ENCODE measurements at places on chromosomes 5 and 9.
A peak's percentile ranks its signal among the peaks of the same experiment; 100 is the strongest.

DNA sequence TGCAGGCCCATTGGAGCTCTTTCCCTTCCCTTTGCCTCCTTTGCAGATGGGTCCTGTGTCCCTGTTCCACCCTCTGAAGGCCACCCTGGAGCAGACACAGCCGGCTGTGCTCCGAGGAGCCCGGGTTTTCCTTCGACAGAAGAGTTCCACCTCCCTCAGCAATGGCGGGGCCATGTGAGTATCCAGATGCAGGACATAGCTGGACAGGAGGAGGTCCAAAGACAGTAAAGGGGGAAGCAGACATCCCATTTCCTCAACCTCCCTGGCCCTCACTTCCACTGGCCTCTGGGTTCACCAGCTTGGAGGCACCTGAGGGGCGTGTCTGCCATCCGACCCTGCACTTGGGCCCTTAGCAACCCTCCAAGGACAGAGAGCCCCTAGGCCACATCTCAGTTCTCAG lies 237.9 kb downstream of the CACNA1B start:
- no peak for DNase-seq

DNA sequence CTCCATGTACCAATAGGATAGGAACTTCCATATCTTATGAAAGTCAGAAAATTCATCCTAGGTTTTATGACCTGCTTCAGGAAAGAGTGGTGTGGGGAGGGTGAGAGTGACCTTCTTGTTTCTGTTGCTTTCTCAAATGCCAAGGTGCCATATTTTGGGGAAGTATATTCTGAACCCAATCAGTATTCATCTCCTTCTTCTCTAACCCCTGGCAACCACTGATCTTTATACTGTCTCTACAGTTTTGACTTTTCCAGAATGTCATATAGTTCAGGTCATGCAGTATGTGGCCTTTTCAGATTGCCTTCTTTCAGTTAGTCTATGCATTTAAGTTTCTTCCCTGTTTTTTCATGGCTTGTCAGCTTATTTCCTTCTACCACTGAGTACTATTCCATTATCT lies 321.4 kb upstream of the SEMA6A start:
- DNase-seq, result no peak

- no peak for DNase-seq
These were observed 314.3 kb upstream of the CHD1 start for GRCh38 chr5:99243111-99243510.

- DNase-seq, result peak; percentile 97
These were observed 117.3 kb downstream of the GDNF start for GRCh38 chr5:37722236-37723161.

DNA sequence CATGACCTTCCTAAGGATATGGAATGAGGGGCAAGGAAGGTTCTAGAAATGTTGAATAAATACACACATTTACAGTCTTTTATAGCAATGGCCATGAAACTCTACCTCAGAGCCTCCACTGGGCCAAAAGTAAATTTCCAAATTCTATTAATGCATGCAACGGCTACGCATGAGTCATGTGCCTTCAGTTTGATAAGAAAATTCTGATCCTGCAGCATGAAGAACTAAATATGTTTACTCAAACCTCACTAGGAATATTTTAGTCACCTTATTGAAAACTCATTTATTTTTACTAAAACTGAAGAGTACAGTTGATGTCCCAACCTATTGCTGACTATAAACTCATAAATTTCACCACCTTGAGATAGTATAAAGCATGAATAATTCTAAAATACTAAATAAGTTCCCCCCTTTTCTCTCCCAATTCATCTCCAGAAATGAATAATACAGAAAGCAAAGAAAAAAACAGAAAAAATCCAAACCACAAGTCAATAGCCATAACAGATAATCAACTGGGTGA lies 92.4 kb downstream of the GNAQ start:
- peak; percentile 72 for DNase-seq

DNA sequence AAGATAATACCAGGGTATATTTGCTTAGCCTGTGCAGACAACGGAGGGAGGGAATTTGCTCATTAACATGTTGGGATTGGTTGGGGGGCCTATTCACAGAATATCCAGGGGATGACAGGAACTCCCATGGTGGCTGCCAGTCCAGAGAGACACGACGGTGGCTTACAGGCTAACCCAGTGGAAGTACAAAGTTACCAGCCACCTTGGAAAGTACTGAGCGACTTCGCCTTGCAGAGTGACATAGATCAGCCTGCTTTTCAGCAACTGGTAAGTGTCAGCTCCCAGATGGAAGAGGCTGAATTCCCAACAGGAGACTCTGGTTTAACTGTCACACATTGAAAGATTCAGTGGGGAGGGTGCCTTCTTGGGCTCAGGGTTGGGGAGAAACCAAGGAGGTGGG lies 7.9 kb downstream of the ISL1 start:
- DNase-seq, result no peak

Data from iris pigment epithelial cell (primary cell).